Tibial artery (tissue), 4 donors: ENCODE measurements at places on chromosomes 7 and 10.

GRCh38 chr7:22700559-22701002, 26.4 kb upstream of the IL6 start:
- no peak for DNase-seq

DNA sequence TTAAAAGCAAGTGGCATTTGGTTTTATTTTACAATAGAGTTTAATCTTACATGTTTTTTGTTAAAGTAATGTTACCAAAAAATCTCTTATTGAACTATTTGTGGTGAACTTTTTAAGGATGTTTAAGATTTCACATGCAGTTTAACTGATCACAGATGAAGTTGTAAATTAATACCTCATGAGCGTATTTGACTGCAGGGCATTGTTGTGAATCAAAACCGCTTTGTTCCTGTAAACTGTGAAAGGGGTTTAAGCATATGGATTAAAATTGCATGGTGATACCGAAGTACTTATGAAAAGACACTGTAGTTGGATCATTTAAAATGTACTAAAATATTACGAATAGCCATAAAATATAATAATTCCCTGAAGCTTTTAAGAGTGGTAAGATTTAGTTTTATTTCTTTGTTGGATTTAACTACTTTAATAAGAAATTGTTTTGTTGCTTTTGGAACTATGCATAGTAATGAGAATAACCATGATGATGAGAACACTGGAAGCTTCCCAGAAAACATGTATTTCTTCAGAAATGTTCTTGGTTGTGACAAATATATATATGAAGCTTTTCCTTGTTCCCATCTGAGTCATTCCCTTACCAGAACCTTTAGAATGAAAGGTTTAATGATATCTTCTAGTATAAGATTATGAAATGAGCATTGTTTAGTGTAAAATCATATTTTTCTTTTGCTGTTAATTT, 131.3 kb downstream of the ADK start:
- DNase-seq, result no peak

- DNase-seq, result no peak
Measured at GRCh38 chr10:112634096-112634830, 187.2 kb downstream of the VTI1A start.

- peak; percentile 42 for DNase-seq
Measured at GRCh38 chr10:86282664-86283465, 83.7 kb downstream of the GRID1 start.

DNA sequence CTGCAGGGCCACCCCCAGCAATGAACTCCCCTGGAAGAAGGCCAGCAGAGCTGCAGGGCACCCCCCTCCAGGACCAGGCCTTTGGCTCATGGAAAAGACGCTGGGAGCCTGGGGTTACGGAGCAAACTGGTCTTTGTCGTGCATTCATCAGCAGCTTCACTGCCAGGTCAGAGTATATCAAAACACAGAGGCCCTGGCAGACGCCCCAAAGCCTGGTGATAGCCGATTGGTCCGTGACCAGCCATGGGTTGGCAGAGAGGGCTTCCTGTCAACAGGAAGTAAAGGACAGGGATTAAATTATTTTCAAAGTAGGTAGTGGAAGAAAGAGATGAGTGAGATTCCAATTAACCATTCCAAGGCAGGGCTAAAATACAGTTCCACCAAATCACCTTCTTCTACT, 9.0 kb downstream of the PRKAG2 start:
- no peak for DNase-seq

DNA sequence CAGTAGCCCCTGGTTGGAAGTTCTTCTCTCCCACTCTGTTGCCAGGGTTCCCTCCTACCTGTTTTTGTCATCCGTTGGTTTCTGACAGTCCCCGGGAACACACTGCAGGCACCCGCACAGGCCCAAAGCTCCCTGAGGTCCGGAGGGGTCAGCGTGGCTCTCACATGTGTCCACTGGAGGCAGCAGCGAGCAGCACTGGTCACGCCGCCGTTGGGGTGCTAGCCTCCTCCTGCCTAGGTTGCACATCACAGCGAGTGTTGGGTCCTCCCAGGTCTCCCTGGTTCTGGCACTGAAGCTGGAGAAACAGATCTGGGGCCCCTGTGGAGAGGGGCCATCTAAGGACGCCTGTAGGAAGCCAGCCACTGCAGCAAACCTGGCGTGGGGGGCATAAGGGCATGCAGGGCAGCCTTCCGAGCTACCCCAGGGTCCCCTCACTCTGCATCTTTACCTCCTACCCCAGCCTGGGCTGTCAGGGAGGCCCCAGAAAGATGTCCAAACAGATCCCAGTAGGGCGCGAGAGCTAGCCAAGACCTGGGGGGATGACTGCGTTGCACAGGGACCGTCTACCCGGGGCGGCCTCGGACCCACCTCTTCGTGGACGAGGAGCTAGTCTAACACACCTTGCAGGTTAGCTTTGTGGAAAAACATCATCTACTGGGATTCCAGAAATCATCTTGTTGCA, 28.9 kb downstream of the LRRC27 start:
- DNase-seq, result peak; percentile 62

DNA sequence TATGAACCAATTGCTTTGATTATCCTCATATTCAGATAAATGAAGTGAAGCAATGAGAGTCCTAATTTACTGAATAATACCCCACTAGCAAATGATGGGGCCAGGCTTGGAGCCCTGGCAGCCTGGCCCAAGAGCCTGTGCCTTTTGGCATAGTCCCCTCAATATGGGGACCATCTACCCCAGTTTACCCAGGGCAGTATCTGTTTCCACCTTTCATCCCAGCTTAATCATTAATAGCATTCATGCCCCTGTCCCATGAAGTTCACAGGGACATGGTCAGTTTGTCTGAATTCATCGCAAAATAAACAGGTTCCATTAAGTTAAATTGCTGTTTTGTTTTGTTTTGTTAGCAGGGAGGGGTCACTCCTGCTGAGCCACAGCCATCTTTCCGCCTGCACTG, 25.5 kb downstream of the BCCIP start:
- no peak for DNase-seq

- peak; percentile 40 for DNase-seq
Measured at GRCh38 chr7:123748171-123748733, 551 bp downstream of the WASL start.

- DNase-seq, result no peak
Measured at GRCh38 chr10:615583-616152, 73.8 kb downstream of the DIP2C start.

DNA sequence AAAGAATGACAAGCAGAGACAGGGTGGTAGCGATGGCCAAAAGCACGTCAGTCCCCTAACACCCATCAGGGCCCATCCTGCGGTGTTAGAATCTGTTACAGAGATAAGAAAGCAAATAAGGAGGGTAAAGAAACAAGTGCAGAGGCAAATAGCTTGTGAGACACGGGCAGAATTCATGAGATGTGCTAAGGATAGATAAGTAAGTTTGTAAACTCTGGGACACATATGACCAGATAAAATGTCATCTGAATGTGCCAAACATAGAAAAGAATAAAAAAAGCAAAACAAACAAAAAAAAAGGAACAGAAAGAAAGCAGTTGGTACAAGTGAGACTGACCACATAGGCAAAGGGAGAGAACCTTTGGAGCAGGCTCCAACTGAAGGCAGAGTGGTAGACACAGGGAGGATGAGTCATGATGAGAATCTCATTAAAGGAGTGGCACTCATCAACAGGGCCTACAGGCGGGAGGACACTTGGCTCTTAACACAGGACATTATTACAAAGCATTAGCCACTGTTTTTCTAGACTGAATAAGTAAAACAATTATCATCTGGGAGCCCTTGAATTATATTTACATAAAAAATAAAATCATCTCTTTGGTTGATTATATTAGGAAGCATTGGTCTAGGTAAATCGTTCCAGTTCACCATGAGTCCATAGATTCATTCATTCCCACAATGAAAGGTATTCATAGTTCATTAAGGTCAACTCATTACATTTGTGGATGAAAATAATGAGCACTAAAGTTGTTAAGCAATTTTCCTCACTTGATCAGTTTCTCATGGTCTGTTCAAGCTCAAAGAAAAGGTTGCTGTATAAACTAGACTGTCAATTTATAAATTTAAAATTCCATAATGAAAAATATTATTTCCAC, 21.5 kb upstream of the EPHB6 start:
- DNase-seq, result no peak

GRCh38 chr7:157431951-157432540, 95.2 kb downstream of the DNAJB6 start:
- peak; percentile 55 for DNase-seq

DNA sequence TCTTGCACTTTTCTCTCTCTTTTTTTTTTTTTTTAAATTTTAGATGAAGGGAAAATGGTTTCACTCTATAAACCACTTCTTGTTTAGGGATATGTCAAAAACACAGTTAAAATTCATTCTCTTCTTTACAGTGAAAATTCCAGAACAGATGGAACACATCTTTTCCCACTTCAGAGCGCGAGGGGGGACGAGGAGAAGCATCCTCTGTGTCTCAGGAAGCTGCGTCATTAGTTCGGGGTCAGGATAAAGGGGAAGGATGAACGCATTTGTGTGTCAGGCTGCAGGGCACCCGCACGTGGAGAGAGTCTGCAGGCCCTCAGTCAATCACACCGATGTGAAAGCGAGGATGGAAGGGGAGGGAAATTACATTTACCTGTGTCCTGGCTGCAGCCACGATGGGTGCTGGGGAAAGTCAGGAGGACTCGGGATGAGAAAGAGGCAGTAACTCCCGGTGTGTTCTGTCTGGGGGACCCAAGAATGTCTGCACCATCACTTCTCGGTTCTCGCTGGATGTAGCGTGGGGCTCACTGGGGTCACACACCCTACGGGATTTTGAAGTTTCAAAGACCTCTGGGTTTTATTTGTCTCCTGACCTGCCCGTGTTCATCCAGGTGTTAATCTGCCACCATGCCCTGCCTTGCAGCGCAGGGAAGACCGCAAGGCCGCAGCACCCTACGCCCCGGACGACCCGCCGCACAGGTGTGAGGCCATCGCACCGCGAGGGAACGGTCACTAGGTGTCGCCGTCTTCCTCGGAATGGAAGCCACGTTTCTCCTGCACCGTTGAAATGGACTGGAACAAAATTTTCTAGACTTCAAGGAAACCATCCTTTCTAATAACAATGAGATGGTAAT, 66.7 kb upstream of the PITRM1 start:
- DNase-seq, result peak; percentile 76

DNA sequence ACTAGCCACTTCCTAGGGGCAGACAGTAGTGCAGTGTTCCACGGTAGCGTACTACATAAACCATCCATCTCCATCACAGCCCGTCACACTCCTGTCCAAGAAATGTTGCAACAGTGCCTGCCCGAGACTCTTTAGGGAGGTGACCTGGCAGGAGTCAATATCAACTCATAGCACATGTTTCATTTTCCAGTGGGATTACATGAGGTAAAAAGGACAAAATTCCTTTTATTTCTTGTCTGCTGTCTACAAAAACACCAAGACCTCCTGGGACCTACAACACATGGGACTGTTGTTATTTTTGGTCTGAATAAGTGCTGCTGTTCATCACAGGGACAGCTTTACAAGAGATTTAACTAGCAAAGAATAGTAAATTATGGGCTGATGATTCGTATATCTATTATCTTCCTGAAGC, 99.9 kb downstream of the MPP7 start:
- peak; percentile 64 for DNase-seq

DNA sequence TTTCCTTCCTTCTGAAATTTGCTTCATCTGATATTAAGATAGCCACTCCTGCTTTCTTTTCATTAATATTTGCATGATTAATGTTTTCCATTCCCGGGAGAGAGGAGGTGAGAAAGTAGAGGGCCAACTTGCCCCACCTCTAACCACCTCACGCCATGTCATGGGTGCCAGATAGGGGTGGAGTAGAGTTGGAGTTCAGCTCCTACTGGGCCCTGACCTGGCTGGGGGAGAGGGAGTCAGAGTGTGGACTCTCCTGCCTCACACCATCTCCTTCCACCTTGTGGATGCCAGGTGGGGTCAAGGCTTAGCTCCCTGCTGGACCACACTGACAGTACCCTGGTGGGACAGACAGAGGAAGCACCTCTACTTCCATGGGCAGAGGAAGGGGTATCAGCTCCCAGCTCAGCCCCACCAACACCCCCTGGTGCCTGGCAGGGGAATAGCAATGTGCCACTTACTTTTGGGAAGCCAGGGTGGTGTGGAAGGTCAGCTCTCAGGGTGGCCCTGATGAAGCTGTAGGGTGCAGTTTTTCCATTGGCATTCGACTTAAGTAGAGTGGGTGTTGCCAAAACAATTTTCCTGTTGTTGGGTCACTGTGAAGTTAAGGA, 28.0 kb downstream of the CHST12 start:
- no peak for DNase-seq

- no peak for DNase-seq
Measured at GRCh38 chr10:5915451-5915850, 25.4 kb downstream of the FBH1 start.

- no peak for DNase-seq
Measured at GRCh38 chr10:127937915-127938463, 31.1 kb downstream of the PTPRE start.

- DNase-seq, result no peak
Measured at GRCh38 chr7:50336894-50337703, 32.6 kb downstream of the IKZF1 start.

DNA sequence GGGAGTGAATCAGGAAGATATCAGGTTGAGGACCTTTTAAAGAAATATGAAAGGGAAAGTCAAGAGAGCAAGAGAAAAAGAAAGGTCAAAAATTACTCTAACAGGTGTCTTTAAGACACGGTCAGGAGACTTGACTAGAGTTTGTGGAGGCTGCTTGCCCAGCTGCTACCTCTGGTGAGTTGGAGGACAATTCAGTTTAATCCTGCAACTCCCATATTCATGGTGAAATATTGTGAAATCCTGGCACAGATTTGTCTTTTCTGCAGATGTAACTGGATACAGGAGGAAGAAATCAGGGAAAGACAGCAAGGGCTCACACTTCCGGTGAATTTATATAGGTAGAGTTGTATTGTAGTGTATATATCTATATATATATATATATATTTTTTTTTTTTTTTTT, 93.5 kb downstream of the AKAP9 start:
- DNase-seq, result no peak

GRCh38 chr7:128939861-128940410, 2.2 kb downstream of the IRF5 start:
- DNase-seq, result no peak

DNA sequence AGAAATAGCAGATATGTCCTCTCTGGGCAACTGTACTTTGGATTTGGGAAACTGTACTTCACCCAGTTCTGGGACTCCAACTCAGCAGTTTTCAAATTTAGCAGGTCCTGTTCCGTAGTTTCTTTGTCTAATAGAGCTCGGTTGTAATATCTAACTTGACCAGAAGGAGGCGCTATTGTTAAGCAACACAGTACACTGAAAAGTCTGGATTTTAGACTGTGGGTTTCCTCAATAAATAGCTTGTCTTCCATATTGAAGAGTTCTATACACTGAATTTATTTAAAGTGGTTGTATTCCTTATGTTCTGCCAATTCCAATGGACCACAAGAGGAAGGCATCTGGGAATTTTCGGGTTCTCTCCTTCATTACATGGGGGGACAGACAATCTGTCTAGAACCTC, 39.8 kb downstream of the ELFN1 start:
- no peak for DNase-seq

- DNase-seq, result no peak
Measured at GRCh38 chr10:60511477-60512229, 122.0 kb upstream of the ANK3 start.
